SIG-M5 (cell line): ENCODE measurements at places on chromosomes 12 and 14.

GRCh38 chr12:87760943-87761342 lies 268.3 kb downstream of the C12orf50 start:
- no peak for DNase-seq

GRCh38 chr14:68762953-68763764 lies 29.7 kb downstream of the ZFP36L1 start:
- no peak for DNase-seq

DNA sequence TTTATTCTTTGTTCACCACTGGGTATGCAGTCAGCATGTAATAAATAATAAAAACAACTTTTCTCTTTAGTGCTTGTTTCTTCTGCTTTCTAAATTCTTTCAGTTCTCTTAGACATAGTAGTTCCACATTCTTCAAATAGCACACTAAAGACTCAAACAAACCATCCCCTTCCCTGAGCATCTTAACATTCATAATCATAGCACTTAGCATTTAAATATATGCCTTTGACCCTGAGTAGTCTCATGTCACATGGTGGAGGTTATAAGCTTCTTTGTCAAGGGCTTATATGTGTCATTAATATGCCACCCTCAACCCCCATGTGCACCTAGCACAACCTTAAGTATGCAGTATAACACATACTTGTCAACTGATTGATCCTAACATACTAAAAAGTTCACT lies 212.7 kb downstream of the PHLDA1 start:
- no peak for DNase-seq

- no peak for DNase-seq
These were observed 273.5 kb downstream of the ADAMTS20 start for GRCh38 chr12:43278541-43278832.
